Activated T-cell treated with anti-CD3 and anti-CD28 coated beads for 48 hours (primary cell): ENCODE measurements at places on chromosomes 1 and 21.

GRCh38 chr1:153220606-153221303 is 3.4 kb downstream of the PRR9 start:
- no peak for DNase-seq

GRCh38 chr1:246176126-246177024 is 330.7 kb downstream of the SMYD3 start:
- DNase-seq, result no peak

- no peak for DNase-seq
These were observed 135.2 kb upstream of the RUNX3 start for GRCh38 chr1:25065321-25065721.

DNA sequence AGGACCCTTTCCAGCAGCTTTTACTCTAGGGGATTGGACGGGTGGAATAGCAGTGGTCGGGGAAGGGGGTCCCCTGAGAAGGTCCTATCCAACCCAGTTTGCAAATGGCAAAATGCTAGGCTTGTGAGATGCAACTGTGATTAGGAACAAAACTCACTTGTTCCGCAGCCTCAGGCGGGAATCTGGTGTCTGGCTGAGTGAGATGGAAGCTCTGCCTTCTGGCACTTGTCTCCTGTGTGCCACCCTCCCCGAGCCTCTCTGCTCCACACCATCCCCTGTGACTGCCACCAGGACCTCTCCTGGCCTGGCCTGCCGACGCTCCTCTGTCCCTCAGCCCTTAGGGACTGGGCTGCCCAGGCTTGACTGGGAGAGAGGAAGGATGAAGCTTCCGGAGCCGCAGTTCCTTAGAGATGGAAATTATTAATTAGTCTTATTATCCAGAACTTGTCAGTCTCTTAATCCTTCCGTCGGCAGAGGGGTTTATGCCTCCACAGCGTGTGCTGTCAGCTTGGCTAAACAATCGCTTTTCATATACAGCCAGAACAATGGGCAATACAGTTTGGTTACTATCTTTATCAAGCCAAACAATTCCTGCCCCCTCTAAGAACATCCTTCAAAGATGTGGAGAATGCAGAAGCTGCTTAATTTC is 292.8 kb upstream of the VAMP3 start:
- no peak for DNase-seq

GRCh38 chr1:3600354-3600753 is 11.0 kb downstream of the MEGF6 start:
- no peak for DNase-seq

GRCh38 chr1:24744911-24745710 is at the start of gene CLIC4:
Gene CLIC4 (plus strand): TSS chr1:24745447. CDS start chr1:24745554, 107 bp downstream.
- peak; percentile 99 for DNase-seq

DNA sequence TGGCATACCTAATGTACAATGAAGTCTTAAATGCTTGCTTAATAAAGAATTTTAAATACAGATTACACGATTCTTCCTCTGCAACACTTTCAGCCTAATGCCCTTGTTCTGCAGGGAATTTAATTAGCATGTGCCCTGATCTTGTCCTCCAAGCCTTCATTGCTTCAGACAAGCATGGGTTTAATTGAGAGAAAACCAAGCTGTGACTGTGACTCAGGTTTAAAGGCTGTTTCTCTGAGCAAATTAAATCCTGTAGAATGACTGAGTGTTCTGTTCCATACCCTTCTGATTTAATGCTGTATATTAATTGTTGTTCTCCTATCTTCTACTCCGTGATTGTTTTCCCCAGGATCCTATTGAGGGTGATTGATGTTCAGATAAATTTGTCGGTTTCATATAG is 269.0 kb upstream of the PRMT6 start:
- no peak for DNase-seq

DNA sequence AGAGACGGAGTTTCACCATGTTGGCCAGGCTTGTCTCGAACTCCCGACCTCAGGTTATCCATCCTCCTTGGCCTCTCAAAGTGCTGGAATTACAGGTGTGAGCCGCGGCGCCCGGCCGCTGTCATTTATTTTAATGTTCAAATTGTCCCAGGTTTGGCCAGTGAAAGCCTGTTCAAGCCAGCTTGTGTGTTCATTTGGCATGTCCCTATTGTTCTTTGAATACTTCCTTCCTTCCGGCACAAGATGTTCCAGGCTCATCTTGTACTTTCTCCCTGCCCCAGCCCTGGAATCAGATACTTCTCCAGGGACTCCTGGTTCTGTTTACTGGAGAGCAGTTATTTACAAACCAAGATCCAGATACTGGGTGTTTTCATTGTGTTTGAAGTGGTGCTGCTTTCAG is 37.0 kb downstream of the ZBTB8B start:
- no peak for DNase-seq

GRCh38 chr1:78054559-78054958 is 8.8 kb downstream of the GIPC2 start:
- DNase-seq, result no peak

- DNase-seq, result no peak
These were observed 30.9 kb downstream of the XPR1 start for GRCh38 chr1:180662709-180663108.

DNA sequence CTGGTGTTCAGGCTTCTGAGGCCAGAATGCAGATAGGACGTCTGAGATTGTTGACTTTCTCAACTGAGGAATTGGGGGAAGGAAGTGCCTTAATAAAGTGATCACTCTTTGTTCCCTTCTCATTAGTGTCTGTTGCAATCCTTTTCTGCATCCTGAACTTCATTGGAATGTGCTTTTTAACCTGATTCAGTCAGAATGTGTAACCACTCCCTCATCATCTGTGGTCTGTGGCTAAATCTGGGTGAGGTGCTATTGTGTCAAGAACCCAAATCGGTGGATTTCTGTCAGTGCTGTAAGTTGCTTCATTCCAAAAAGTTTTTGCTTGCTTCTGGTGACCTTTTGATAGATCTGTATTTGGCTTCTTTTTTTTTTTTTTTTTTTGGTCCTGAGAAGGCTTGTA is 38.2 kb downstream of the ARID1A start:
- DNase-seq, result no peak

GRCh38 chr1:40393173-40393572 is 19.6 kb downstream of the SMAP2 start:
- DNase-seq, result no peak
